ENCODE measurements at places on chromosomes 6 and 20.

- DNase-seq = no peak
Measured at GRCh38 chr20:61970357-61970756, 95.3 kb downstream of the TAF4 start.

GRCh38 chr6:18406955-18407749 is 20.0 kb downstream of the RNF144B start:
- no peak for DNase-seq

- peak; percentile 87 for DNase-seq
Measured at GRCh38 chr6:15365273-15365687, 119.4 kb downstream of the JARID2 start.

DNA sequence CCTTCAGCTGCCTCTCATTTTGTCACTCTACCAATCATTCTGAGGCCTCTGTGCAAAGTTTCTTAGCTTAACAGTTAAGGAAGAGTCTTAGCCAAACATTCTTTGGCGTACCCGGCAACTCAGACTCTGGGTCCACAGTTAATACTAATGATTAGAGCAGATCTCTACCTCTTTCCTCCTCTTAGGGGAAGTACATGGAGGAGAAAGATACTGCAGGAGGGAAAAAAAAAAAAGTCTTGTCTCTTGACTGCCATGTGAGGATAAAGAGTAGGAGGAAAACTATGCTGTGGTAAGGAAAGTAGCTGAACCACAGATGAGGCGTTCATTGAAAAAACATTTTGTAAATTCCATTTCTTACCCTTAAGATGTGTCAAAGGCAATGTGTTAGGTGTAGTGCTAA is 44.0 kb upstream of the MARCKS start:
- no peak for DNase-seq

DNA sequence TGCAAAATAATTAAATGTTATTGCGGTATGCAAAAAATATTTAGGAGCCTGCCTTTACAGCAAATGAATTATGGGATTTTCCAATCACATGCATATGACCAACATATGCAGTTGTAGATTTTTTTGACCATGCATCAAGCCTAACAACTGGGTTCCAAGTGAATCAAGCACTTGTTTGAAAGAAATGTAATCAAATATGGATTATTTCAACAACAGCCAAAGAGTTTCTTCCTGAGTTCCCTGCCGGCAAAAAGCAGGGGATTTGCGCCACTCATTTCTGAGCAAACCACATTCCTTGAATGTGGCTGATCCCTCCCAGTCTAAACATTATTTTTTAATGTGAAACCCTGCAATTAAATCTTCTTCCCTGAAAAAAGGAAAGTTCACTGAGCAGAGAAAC is 100.1 kb upstream of the ADTRP start:
- no peak for DNase-seq

DNA sequence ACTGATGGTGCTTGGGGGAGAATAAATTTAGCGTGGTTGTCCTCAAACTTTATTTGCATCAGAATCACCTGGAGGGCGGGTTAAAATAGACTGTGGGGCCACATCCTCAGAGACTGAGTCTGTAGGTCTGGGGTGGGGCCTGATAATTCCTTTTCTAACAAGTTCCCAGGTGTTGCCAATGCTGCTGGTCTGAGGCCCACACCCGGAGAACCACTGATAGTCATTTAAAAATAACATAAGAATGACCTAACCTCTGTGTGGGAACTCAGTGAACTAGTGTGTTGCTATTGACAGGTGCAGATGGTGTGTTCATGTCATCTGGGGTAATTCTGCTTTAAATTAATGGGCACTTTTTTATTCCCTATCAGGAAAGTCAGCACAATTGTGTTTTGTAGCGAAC is 64.8 kb downstream of the RTN4IP1 start:
- DNase-seq = no peak

Data from G401 (cell line).